ENCODE measurements at places on chromosomes 4 and X.

GRCh38 chr4:74659576-74660411, 134.5 kb downstream of the BTC start:
- peak; percentile 96 for DNase-seq

- DNase-seq: no peak
Observed at GRCh38 chrX:125627676-125628075, 308.0 kb downstream of the TEX13C start.

DNA sequence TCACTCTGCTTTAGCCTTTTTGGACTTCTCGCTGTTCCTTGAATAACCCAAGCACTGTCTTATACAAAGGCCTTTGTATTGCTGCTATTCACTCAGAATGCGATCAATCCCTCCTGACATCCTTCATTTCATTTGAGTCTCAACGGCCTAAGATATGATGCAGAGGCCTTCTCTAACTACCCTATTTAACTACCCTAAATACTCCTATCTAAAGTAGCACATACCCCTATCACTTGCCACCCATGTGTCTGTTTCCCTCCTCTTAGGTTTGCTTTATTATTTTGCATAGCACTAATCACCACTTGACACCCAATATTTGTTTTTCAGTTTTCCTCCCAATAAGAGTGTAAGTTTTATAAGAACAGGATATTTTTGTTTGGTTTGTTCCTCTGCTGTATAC, 42.3 kb upstream of the ACSL4 start:
- no peak for DNase-seq

GRCh38 chr4:142703694-142704309, 142.3 kb downstream of the INPP4B start:
- no peak for DNase-seq

DNA sequence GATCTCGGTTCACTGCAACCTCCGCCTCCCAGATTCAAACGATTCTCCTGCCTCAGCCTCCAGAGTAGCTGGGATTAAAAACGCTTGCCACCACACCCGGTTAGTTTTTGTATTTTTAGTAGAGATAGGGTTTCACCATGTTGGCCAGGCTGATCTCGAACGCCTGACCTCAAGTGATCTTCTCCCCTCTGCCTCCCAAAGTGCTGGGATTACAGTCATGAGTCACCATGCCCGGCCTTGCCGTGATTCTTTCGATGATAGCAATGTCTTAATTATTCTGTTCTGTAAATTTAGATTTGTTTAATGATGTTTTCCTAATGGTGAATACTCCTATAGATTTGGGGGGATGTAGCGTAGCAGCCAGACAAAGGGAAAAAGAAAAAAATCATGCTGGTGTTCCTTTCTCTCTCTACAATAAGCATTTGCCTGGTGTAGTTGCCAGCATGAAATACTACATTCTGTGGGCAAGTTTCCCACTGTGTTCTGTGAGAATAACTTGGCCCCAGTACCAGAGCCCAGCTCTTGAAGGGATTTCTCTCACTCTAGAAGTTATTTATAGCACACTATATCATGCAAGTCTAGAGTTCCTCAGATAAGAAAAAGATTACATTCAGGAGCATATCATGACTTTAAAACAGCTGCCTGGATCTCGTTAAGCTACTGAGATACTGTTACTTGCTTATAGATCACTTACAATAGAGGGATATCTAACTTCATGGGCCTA, 15.4 kb downstream of the NIPAL1 start:
- no peak for DNase-seq

DNA sequence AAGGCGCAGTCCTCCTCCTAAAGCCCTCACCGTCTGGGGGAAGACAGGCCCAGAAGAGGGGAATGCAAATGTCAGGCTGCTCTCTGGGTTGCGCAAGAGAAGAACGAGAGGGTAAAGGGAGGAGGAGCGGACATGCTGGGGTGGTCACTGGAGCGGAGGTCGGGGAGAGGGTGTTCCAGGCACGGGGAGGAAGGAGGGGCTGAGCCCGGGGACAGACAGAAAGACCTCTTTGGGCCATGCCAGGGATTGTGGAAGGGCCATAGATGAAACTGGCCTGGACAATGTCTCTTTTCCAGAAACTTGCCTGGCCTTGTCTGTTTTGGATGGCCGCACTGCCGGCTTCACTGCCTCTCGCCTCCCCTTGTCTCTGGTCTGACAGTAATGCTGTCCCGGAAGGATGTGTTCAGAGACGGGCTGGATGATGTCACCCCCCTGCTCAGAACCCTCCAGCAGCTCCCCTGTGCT, 121.0 kb downstream of the SORCS2 start:
- no peak for DNase-seq

- no peak for DNase-seq
Observed at GRCh38 chrX:108361316-108361715, 76.9 kb downstream of the COL4A6 start.

DNA sequence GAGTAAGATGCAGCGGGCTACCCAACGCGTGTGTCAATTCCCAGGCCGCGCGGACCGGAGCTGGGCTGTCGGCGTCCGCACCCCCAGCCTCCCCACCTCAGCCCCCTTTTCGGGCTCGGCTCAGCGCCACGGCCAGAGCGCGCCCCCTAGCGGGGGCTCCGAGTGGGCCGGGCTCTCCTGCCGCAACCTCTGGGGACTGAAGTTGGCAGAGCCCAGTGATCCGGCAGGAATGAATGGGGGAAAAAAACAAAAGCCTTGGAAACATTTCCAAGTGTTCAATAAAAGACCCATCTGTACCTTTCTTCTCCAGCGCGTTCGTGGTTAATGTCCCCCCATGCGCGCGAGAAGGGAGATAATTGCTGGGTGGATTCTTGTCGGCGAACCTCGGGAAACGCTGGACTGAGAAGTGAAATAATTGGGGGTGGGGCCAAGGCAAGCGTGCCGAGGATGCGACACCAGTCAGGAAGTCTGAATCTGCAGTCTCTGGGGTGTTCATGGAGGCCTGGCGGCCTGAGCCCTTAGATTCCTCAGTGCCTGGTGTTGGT, 5.2 kb upstream of the ARX start:
- DNase-seq: no peak

- DNase-seq: peak; percentile 69
Observed at GRCh38 chr4:189792924-189793618, 147.6 kb upstream of the FRG1 start.

DNA sequence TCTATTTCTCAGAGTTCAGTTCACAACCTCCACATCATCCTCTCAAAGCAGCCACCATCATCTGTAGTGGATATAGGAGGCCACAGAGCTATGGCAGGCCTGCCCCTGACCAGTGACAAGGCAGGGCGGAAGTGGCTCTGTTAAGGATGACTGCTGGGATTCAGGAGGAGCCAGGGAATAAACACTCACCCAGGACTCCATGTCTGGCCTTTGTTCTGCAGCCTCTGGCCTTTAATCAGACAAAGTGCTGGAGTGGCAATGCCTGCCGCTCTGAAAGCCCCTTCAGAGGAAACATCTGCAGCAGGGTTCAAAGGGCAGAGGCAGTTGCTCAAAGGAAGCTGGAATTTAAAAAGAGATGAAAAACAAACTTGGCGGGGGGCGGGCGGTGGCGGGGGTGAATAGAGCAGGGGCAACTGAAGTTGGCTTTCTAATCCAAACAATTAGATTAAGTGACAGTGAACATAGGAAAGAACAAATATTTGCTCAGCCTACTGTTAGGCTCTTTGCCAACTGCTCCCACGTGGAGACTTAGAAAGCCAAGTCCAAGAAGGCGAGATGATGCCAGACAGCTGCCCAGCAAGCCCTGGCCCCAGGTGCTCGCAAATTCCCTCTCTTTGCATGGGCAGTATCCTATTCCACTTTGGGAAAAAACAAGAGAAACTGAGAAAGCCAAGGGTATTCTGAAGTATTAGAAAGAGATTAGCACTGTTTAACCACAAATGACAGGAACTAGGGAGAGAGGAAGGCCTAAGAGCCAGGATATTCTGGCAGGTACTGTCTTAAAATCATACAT, 5.5 kb downstream of the MPP1 start:
- no peak for DNase-seq

- DNase-seq: no peak
Observed at GRCh38 chrX:107738272-107738671, 37.3 kb downstream of the TSC22D3 start.

DNA sequence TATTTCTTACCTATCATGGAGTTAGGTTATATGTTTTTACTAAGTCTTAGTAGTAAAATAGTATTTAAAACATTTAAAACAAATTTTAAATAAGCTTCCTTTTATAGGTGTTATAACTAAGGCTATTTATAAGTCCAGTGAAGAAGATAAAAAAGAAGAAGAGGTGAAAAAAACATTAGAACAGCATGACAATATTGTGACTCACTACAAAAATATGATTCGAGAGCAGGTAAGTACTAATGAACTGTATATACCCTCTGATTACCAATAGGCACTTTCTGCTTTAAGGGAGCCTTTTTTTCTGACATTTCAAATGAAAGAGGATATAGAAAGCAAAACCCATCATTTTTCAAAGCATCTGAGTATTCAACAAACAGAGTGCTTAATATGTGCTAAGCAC, 76.6 kb downstream of the USO1 start:
- DNase-seq: no peak

- no peak for DNase-seq
Observed at GRCh38 chr4:152235718-152236117, 300.2 kb downstream of the FBXW7 start.

Data from RKO (cell line).